ENCODE measurements at places on chromosomes 2 and 18.

DNA sequence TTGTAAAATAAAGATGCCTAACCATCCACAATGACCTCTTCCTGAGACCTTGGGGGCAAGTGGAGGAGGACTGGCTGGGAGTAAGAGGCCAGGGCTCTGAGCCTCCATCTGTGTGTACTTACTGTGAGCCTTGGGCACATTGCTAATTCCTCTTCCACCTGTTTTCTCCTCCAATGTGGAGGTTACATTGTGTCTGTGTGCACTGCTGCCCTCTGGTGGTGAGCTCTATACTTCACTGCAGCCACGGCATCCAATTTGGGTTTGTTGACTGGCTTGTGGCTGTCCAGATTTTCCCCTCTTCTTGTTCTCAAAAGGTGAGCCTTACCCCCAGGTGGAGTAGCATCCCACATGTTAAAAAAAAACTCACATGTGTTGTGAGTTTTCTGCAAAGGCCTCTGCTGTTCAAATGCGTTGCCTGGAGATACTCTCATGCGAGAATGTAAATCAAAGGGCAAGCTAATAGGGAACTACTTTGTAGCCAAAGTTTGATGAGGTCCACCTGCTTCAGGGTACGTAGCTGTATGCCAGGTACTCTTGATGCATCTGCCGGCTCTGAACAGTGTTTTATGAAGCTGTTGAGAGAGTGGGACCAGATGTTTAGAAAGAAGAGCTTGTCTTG, 80.8 kb downstream of the APOB start:
- DNase-seq: peak; percentile 58

GRCh38 chr2:145166731-145167302, 646.9 kb upstream of the ZEB2 start:
- DNase-seq: no peak

DNA sequence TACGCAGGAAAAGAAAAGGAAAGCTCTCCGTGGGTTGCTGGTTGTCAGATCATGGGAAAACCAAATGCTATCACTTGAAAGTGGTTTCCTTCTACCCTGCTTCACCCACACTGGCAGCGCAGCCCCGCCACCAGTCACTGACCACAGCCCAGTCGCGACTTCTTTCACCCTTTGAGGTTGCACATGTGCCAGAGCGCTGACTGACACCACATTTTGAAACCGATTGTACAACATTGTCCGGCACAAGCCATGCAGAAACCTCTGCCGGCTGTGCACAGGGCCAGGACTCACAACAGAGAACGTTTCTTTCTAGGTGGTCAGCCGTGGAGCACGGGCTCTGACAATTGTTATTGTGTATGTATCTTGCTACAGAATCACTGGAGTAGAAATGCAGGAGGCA, 827.2 kb upstream of the POU3F3 start:
- no peak for DNase-seq

- no peak for DNase-seq
Measured at GRCh38 chr2:48568547-48568946, 38.6 kb downstream of the STON1 start.

GRCh38 chr2:64165706-64166105, 21.5 kb upstream of the PELI1 start:
- no peak for DNase-seq

GRCh38 chr2:181374781-181375675, 82.2 kb upstream of the ITGA4 start:
- peak; percentile 32 for DNase-seq

- DNase-seq: no peak
Measured at GRCh38 chr2:217512259-217512658, 490.5 kb downstream of the TNS1 start.

DNA sequence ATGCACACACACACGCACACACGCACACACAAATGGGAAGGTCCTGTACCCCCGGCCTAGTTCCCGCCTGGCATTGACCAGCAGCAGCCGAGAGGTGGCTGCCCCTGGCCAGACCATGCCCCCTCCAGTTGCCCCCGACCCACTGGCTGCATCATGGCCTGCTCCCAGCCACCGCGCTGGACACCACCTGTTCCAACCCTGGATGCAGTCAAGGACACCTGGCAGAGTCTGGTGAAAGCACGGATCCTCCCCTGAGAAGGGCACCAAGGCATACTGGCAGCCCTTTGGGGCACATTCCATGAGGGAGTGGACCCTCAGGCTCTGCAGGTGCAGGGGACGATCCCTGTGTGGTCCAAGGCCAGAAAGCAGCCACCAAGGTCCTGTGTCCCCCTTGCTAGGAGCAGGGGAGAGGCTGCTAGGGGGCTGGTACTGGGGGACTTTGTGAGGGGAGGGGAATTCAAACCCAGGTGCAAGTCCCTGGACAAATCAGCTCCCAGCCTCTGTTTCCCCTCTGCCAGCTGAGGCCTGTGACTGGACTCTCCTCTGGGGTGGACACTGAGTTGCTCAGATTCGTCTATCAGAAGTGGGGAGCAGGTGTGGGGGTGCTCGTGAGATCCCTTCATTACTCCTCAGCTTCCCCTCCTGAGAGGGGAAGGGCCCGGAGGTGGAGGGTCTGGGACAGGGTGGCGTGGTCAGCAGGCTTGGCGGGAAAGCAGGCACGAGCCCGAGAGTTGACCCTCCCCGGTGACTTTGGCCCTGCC, 3.5 kb downstream of the ESPNL start:
- DNase-seq: no peak

All from NCI-H524 (cell line).